ENCODE measurements at places on chromosomes 3 and 15. TPM values are rescaled to one million over a fixed set of nuclear protein-coding genes. Genes with fewer than 3 reads are reported as not detected.

- no peak for DNase-seq
- no peaks in the 10 kb centered on the region for H3K36me3 ChIP-seq
- no peaks in the 10 kb centered on the region for H3K27me3 ChIP-seq
- peak overlapping the region; percentile 79 for H3K4me3 ChIP-seq
Measured at GRCh38 chr15:73632670-73633058, 525 bp downstream of the NPTN start.

GRCh38 chr15:42858540-42858939, 62.0 kb downstream of the TTBK2 start:
- no peak overlapping the region for H3K27ac ChIP-seq
- DNase-seq: no peak
- H3K4me3 ChIP-seq: no peak overlapping the region
- no peaks in the 10 kb centered on the region for H3K4me1 ChIP-seq
- H3K36me3 ChIP-seq: no peaks in the 10 kb centered on the region
- H3K27me3 ChIP-seq: no peaks in the 10 kb centered on the region

- no peaks in the 10 kb centered on the region for H3K36me3 ChIP-seq
- H3K27ac ChIP-seq: no peak overlapping the region
- no peaks in the 10 kb centered on the region for H3K4me1 ChIP-seq
- no peaks in the 10 kb centered on the region for H3K27me3 ChIP-seq
- no peak overlapping the region for H3K4me3 ChIP-seq
Measured at GRCh38 chr15:101143321-101143720, 108.5 kb downstream of the CHSY1 start.

GRCh38 chr15:43118829-43119228, 13.0 kb upstream of the UBR1 start:
- no peaks in the 10 kb centered on the region for H3K36me3 ChIP-seq
- H3K27ac ChIP-seq: no peak overlapping the region
- H3K4me3 ChIP-seq: no peak overlapping the region
- no peaks in the 10 kb centered on the region for H3K27me3 ChIP-seq
- no peak for DNase-seq
- H3K4me1 ChIP-seq: peaks cover 3% of the 10 kb centered on the region

GRCh38 chr3:136250903-136251460, 842 bp downstream of the PCCB start:
- H3K27ac ChIP-seq: peak overlapping the region; percentile 87
- H3K4me3 ChIP-seq: peak overlapping the region; percentile 68
- H3K36me3 ChIP-seq: no peaks in the 10 kb centered on the region

DNA sequence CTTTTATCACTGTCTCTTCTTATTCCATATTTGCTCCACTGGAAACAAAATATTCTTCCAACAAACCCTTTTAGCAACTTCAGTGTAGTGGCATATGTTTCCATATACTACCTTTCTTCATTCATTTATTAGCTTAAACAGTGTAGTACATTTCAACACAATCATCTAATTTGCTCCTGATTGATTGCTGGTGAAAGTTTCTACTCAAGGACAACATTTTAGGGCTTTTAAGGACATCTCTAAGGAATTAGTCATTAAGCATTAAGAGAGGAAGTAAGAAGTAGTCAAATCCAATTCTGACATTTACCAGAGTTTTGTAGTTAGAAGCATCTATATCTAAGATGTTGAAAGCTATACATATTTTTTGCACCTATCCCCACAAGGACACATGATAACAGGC, 55.8 kb downstream of the RSRC1 start:
- H3K27ac ChIP-seq: no peak overlapping the region
- no peaks in the 10 kb centered on the region for H3K36me3 ChIP-seq
- H3K4me1 ChIP-seq: no peaks in the 10 kb centered on the region
- no peak overlapping the region for H3K4me3 ChIP-seq
- DNase-seq: no peak

DNA sequence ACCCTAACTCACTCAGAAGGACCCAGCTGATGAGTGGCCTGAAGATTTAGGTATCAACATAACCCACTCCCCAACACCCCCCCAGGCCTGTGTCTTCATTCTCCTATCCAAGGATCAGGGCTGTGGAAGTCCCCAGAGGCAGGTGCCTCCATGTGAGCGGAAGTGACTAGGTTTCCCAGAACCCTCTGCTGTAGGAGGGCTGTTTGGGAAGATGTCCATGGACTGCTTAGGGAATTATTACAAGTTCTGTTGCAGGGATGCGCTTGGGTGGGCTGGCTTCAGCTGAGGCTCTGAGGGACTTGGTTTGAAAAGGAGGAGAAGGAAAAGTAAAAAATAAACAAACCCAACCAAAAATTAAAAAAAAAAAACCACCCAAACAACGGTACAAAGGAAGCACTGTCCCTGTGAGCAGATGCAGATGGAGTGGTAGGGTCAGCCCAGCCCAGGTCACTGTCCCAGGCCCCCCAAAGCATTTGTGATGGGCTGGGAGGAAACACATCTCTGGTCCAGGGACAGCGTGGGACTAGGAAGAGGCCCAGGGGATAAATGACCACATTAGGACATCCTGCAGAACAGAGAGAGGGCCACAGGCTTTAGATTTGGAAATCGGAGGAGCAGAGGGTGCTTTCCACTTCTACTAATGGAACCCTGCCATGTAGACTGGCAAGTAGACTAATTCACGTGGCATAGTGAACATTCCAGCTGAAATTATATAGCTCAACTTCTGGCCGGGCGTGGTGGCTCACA, 12.2 kb upstream of the APOD start:
- H3K36me3 ChIP-seq: no peaks in the 10 kb centered on the region
- DNase-seq: no peak
- no peak overlapping the region for H3K4me3 ChIP-seq
- no peaks in the 10 kb centered on the region for H3K4me1 ChIP-seq

DNA sequence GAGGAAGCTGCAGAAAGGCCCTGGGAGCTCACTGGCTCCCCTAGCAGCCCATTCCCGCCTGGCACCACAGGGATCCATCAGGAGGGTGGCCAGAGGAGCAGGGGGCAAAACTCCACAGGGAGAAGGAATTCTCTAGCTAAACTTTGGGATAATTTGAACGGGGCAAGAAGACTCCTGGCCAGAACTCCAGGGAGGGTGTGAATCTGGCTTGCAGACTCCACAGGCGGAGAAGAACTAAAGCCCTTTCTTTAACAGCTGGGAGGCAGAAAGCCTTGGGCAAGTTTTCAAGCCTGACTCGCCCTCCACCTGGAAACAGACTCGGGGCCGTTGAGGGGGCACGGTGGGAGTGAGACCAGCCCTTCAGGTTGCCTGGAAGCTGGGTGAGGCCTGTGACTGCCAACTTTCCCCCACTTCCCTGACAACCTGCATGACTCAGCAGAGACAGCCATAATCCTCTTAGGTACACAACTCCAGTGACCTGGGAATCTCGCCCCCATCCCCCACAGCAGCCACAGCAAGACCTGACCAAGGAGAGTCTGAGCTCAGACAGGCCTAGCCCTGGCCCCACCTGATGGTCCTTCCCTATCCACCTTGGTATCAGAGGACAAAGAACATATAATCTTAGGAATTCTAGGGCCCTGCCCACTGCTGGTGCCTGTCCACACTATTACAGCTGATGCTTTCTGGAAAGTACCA, 28.6 kb downstream of the SLC27A2 start:
- H3K4me3 ChIP-seq: no peak overlapping the region
- no peaks in the 10 kb centered on the region for H3K36me3 ChIP-seq
- DNase-seq: peak; percentile 88
- H3K27ac ChIP-seq: peak overlapping the region; percentile 70
- H3K4me1 ChIP-seq: no peaks in the 10 kb centered on the region
- H3K27me3 ChIP-seq: no peaks in the 10 kb centered on the region

- DNase-seq: no peak
- H3K4me3 ChIP-seq: no peak overlapping the region
- H3K27me3 ChIP-seq: no peaks in the 10 kb centered on the region
- H3K36me3 ChIP-seq: no peaks in the 10 kb centered on the region
Measured at GRCh38 chr3:27590437-27591298, 106.5 kb upstream of the SLC4A7 start.

Gene CERS3
- not detected for total RNA-seq

Gene PDIA3
- total RNA-seq: 136 TPM

Gene TTLL13
- not detected for total RNA-seq

Measured in Peyer's patch (tissue), 4 donors.